Activated CD4-positive, alpha-beta T cell treated with anti-CD3 and anti-CD28 coated beads for 36 hours (primary cell): ENCODE measurements at places on chromosomes 11 and 22.

DNA sequence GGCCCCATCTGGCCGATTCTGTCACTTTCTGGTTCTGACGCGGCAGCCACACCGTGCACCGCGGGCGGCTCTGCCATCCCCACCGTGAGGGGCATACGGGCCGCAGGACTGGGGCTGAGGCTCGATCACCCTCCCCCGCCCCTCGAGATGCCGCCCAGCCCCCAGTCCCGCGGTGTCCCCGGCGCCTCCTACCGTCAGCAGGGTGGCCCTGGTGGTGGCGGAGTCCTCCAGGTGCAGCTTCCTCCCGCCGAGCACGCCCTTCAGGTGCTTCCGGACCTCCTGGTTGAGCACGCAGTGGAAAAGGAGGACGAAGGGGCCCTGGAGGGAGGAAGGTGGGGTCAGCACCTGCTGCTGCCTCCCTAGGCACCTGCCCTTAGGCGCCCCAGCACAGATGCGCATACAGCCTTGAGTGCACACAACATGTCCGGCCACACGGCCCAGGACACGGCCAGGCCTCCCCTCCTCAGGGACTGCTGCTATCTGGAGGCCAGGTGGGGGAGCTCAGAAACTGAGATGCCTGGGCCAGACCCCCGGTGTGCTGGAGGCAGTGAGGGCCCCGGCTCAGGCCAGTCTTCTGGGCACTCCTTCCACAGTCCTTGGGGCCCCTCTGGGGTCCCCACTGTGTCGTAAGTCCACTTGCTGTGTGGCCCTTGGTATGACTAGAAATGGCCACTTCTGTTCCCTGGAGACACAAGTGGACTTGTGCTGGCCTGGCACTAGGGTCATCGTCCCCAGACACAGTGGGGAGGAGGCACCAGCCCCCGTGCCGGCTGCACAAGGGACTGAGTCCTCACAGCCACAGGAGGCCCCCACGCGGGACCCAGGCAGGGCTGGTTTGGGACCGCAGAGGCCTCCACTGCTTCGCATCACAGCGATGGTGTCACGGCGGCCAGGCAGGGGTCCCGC, 31.5 kb downstream of the TRMU start:
- DNase-seq: peak; percentile 20

DNA sequence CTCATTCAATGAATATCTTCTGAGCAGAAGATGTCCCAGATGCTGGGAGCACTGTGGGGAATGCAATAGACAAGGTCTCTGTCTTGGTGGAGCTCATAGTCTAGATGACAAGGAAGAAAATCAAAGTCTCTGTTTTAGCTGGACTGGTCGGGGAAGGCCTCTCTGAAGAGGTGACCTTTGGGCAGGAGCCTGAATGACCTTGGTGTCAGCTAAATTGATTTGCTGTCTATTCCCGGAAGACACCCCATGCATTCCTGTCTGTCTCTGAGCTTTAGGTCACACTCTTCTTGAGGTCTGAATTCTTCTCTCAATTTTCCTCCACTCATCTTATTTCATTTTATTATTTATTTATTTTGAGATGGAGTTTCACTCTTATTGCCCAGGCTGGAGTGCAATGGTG, 14.5 kb upstream of the ELF5 start:
- no peak for DNase-seq

GRCh38 chr11:45185228-45185729, 38.8 kb downstream of the PRDM11 start:
- DNase-seq: no peak

DNA sequence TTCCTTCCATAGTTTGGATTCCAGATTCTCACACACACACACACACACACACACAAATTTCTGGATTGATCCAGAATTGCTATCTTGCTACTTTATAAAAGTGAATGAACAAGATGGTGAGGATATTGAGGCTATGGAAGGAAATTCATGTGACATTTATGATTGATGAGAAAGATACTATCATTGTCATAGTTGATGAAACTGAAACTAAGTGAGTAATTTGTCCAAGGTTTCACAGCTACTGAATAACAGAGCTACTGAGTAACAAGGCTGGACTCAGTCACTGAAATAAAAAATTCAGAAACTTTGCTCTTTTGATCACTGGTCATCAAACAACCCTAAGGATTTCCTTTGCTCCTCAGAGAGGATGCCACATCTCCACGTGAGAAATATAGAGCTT, 16.2 kb downstream of the OR5D16 start:
- no peak for DNase-seq

DNA sequence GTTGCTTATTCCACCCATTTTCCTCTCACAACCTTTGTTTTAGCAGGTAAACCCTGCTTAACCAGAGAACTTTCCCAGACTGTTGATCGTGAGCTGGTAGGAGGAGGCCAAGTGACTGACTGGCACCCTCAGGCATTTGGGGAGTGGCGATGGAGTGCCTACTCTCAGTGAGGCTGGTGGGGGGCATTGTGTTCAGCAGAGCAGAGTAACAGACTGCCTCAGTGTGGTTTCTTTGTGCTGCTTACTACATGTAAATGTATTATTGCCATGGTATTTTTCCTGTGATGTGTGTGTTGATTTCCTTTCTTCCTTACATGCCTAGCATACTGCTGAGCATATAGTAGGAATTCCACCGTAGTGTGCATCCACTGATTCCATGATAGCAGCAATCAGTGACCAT, 2.6 kb downstream of the MARK2 start:
- no peak for DNase-seq

- no peak for DNase-seq
Measured at GRCh38 chr11:38460429-38460828, 1862.4 kb upstream of the RAG2 start.

GRCh38 chr11:121727942-121728341, 275.2 kb upstream of the SORL1-AS1 start:
- DNase-seq: no peak

DNA sequence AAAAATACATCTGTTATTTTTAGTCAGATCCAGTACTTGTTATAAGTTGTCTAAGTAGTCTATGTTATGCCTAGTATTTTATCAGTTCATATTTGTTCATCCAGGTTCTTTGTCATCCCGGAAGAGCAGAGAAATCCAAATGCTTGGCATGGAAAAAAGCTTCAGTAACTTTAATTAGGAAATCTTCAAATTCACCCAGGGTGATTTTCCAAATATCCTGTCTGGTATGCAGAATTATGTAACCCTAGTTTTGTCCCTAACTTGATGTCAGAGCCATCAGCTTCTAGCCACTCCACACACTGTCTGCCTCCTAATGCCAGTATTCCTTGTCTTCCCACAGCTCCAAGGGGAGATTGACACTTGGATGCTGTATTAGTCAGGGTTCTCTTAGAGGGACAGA, 216.2 kb downstream of the ARHGAP42 start:
- no peak for DNase-seq

DNA sequence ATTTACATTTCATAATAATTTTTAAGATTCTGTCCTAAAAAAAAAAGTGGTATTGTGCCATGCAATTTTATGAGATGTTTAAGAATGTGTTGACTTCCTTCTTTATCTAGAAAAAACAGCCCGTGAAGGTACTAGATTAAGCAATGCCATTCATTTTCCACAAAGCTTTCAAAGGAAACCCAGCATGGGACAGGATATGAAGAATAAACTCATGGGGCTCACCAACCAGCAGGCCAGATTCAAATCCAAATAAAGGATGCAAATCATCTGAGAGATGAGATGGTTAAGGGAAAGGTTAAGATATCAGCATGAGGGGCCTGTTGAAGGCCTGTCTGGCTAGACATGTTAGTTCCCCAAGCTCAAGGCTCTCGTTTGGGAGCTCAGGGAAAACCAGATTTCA, 199.1 kb downstream of the SWAP70 start:
- no peak for DNase-seq

DNA sequence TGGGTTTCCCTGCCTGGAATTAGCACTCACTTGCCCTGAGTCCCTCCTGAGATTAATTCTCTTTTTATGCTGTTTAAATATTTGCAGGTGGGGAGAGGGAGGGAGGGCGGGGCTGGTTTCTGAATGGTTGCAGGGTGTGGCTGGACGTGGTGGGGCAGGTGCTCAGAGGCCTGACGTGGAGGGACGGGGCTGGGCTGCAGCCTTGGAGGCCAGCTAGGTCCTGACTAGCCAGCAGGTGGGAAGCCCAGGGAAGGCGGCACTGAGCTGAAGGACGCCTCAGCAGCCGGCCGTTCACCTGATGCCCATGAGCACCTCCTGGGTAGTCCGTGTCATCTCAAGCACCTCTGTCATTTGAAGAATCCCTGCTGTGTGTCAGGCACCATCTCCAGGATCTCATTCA, 21.3 kb downstream of the SGSM1 start:
- DNase-seq: no peak

GRCh38 chr11:126391970-126392632, 36.6 kb downstream of the ST3GAL4 start:
- DNase-seq: no peak

DNA sequence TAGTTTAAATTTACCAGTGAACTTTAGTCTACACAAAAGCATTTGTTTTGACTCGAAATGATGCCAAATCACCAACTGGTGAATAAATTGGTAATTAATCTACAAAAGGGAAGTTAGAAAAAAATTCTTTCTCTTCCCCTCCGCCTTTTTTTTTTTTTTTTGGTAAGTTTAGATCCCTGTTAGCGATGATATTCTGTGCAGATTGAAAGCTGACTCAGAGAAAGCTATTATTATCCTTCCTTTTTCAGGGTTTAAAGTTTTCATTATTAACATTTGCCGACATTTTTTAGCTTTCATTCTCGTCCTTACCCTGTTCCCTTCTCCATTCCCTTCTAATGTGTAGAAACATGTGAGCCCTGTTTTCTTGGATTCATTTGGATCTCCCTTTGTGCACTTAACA, 16.8 kb upstream of the NUP160 start:
- no peak for DNase-seq

GRCh38 chr22:27134315-27134701, 476.9 kb downstream of the MIAT start:
- DNase-seq: peak; percentile 49

DNA sequence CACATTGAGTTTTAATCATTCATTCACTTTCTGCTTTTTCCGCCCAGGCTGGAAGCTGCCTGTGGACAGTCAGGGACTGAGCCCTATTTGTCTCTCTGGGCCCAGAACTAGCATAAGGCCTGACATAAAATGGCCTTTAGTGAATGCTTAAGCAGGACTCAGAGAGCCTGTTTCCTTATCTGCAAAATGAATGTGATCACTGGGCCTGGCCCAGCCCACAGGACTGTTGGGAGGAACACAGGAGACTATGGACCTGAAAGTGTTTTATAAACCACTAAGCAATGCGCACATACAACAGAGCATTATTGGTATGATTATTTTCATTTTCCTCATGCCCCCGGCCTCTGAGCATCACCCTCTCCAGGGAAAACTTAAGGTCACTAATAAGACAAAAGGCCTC, 3.9 kb upstream of the MYH9 start:
- no peak for DNase-seq

DNA sequence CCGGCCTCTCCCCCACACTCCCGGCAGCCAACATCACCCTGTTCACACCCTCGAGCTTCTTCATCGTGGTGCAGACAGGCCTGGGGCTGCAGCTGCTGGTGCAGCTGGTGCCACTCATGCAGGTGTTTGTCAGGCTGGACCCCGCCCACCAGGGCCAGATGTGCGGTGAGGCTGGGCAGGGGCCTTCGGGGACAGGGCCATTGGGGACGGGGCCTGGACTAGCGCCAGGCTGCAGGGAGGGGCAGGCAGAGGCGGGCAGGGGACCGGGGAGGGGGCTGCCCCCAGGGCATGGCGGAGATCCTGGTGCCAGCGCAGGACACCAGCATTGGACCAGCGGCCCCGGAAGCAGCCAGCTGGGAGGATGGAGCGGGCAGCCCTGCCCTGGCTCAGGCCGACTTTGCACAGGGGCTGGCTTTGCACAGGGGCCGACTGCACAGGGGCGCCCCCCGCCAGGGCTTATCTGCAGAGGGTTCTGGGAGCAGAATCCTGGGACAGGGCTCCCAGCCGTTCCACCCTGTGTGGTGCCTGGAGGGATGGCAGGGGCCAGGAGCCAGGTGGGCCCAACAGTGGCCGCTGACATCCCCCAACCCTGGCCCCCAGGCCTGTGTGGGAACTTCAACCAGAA, 8.6 kb downstream of the MUC5B start:
- no peak for DNase-seq

DNA sequence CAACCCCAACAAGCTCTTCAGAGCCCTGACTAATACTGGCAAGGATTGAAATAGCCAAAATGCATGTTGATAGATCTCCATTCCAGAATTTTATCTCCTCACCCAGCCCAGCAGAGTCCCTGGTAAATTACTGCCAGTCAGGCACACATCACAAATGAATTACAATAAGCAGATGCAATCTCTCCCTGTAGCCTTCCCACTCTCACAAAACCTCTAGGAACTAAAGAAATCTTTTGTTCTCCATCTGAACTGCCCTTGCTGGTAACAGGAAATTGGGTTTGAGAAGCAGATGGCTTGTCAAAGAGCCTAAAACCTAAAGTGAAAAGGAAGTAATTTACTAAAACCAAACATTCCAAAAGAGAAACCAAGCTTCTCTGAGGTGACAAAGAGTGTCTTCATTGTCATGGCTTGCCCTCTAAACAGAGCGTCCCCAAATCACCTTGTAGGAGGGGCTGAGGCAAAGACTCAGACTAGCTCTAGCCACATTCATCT, 59.5 kb downstream of the FAM168A start:
- DNase-seq: peak; percentile 34
